ENCODE measurements at places on chromosomes 4 and X.

DNA sequence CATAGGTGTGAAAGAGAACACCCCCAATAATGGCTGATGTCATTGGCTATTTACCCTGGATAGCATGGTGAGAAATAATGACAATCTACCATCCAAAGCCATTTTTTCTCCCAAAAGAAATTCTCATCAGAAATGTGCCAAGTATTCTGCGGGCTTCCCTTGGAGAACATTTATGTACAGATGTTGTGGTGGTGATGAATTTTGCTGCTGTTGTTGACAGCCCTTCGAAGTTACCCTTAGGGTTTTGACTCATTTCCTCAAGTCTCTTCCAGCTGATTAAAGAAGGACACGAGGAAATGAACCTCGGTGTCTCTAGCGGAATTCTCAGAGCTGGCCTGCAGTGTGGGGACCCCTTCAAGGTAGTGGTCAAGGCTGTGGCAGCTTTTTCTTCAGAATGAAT lies 3.4 kb downstream of the KIT start:
- no peak for DNase-seq

DNA sequence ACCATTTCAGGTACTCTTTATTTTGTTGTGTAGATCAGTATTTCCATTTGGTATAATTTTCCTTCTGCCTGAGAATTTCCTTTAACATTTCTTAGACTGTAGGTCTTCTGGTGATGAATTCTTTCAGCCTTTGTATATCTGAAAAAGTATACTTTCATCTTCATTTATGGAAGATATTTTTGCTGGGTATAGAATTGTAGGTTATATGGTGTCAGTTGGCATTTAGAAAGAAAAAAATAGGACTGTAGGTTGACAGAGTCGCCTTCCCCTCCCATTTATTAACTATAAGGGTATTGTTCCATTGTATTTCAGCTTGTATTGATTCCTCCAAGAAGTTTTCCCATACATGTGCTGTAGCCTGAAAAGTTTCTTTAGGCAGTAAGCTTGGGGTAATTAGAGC lies 71.9 kb downstream of the KDM6A start:
- DNase-seq: no peak

- DNase-seq: no peak
Observed at GRCh38 chrX:44431194-44431593, 87.7 kb upstream of the EFHC2 start.

GRCh38 chrX:110258552-110258951 lies 59.3 kb downstream of the AMMECR1 start:
- DNase-seq: no peak

GRCh38 chr4:87117051-87117731 lies 103.2 kb downstream of the KLHL8 start:
- DNase-seq: no peak

DNA sequence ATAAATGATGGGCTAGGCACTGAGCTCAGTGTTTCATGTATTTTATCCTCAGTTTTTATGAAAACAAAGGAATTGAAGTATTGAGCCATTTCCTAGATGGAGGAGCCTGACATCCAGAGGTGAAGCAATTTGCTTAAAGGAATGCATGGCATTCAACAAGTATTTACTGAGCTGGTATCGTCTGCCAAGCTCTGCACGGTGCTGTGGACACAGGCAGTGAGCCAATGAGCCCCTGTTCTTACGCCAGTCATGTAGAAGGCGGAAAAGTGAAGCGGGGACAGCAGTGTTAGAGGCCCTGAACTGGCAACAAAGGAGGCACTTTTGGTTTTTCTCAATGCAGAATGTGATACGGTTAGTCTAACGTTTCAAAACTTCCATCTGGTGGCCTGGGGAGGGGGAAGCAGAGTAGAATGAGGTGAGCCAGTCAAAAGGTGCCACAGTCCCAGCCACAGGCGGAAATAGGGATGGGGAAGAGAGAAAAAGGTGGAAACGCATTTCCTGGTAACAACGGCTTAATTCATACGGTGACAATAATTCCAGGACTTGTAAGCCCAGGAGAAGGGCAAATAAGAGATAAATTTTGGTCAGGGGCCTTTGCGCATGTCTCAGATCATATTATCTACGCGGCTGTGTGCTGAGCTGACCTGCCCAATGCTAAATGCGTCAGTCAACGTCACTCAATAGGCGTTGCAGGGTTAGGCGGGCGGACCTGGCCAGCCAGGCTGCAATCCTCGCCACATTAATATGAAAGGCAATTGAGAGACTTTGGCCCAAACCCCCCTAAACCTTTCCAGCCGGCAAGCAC lies 133.9 kb downstream of the AFAP1 start:
- DNase-seq: peak; percentile 86

GRCh38 chr4:6338175-6338950 lies 68.7 kb downstream of the WFS1 start:
- DNase-seq: no peak

GRCh38 chrX:123181233-123181914 lies 2.7 kb upstream of the GRIA3 start:
- no peak for DNase-seq

Data from islet precursor cell (in vitro differentiated cells).